ENCODE measurements at places on chromosomes 2 and 18.
A peak's percentile ranks its signal among the peaks of the same experiment; 100 is the strongest.

DNA sequence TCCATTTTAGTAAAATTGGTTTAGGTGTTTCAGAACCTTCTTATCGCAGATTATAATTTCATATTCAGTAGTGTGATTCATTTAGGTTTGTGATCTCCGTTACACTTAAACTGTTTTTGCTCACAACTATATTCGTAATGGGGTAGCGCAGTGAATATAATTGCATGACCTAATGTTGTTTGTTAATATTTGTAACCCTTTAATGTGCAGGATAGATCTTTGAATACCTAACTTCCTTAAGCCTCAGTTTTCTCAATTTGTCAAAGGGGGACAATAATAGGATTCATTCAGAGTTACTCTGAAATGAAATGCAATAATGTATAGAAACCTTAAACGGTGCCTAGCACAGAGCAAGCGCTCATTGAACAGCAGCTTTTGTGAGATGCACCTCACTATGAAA lies 558 bp upstream of the ZDBF2 start:
- DNase-seq: no peak

GRCh38 chr2:174263997-174264396 lies 15.7 kb upstream of the OLA1 start:
- DNase-seq: no peak

- no peak for DNase-seq
Measured at GRCh38 chr18:60596928-60597327, 224.4 kb upstream of the MC4R start.

- no peak for DNase-seq
Measured at GRCh38 chr2:159546716-159547430, 69.5 kb downstream of the BAZ2B start.

DNA sequence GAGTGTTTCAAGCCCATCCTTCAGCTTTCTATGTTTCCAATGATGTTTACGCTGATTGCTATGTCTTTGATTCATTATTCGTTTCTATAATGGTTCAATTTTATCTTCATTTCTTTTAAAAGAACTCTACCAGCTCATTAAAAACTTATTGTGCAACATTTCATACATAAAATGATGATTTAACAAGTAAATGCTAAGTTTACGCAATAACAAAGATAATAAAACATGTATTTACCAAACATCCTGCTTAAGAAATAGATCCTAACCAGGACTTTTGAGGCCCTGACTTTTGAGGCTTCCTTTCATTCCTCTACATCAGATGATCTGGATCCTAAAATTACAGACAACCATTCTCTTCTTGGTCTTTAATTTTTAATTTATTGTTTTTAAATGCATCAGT lies 86.5 kb upstream of the DLGAP1 start:
- no peak for DNase-seq

- DNase-seq: no peak
Measured at GRCh38 chr2:151668737-151669136, 65.5 kb downstream of the NEB start.

- DNase-seq: no peak
Measured at GRCh38 chr2:40371525-40372282, 80.2 kb downstream of the SLC8A1 start.

- DNase-seq: no peak
Measured at GRCh38 chr18:41753826-41754225, 201.2 kb upstream of the PIK3C3 start.

- no peak for DNase-seq
Measured at GRCh38 chr2:222813177-222813843, 47.5 kb upstream of the ACSL3 start.

DNA sequence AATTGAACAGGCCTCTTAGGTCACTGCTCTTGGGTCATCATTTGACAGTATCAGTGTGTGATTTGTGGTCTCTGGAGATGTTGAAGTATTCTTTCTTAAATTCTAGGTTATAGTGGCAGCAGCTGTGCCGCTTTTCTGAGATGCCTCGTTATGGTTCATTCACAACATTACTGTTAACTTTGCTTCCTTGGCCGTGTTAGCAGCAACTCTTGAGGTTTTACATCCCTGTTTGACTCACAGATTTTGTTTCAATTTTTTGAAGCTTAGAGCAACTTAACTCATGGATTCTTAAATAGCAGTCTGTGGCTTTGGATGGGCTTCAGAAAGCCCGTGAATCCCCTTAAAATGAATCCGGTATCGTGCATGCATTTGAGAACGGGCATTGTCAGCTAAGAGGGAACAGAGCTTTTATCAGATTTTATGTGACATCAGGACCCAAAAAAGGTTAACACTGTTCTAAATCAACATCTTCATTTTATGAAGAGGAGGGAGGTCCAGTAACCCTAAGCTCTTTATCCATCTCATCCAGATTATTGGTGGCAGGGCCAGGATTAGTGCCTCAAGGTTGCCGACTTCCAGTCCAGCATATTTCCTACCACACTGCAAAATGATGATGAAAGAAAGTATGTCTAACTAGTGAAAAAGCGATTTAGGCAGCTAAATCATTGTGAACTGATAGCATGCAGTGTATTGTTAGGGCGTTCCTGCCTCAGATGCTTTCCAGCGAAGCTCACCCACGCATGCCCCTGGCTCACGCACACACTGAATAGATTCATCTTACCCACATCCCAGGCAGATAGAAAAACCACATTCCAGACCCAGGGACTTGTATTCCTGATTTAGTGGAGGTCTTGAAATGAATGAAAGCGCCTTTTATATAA lies 5.1 kb downstream of the TRIB2 start:
- DNase-seq: no peak

GRCh38 chr2:74947703-74948102 lies 10.7 kb upstream of the POLE4 start:
- DNase-seq: no peak

DNA sequence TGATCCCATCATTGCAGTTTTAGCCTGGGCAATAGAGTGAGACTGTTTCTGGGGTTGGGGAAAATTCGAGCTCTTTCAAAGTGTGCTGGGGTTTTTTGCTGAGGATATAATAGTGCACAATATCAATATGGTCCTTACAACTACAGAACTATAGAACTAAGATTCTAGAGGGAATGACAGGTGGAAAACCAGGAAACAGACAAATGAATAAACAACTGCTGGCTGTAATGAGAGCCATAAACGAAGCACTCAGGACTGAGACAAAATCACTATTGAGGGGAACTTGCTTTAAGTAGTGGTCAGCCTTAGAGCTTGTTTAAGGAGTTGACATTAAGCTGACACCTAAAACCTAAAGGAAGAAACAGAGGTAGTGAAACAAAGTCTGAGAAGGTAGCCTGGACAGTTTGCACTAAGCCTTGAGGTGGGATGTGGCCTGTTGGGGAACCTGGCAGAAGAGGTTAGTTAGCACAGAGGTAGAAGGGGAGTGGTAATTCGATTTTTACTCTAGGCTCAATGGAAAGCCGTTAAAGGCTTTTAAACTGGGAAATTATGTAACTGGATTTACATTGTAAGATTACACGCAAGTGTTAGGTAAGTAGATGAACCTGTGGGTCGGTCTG lies 33.8 kb downstream of the LCLAT1 start:
- DNase-seq: no peak

- no peak for DNase-seq
Measured at GRCh38 chr2:241091201-241091600, 10.9 kb downstream of the MTERF4 start.

- DNase-seq: no peak
Measured at GRCh38 chr2:178825183-178825582, 18.0 kb upstream of the TTN start.

- no peak for DNase-seq
Measured at GRCh38 chr18:79507076-79507545, 111.4 kb downstream of the NFATC1 start.

GRCh38 chr2:166157578-166157977 lies 29.8 kb upstream of the SCN1A start:
- no peak for DNase-seq

DNA sequence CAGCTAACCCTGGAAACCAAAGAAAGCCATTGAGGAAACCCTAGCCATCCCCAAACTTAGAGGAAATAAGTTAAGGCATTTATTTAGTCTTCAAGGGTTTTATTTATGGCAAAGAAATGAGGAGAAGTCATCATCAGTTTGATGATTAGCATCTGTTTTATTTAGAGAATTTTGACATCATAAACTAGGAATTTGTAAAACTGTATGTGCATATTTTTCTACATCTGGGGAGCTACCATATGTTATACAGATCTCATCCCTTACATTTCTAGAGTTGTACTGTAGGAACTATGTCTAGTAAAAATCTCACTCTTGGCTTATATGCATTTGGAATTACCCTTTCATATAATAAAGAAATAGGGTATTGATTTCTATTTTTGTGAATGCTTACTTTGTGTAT lies 48.7 kb downstream of the FMNL2 start:
- DNase-seq: no peak

GRCh38 chr2:102880731-102881130 lies 118.9 kb downstream of the TMEM182 start:
- no peak for DNase-seq

GRCh38 chr2:215797676-215798075 lies 215.7 kb downstream of the MREG start:
- no peak for DNase-seq

GRCh38 chr2:241767464-241768250 lies 9.0 kb upstream of the GAL3ST2 start:
- no peak for DNase-seq

DNA sequence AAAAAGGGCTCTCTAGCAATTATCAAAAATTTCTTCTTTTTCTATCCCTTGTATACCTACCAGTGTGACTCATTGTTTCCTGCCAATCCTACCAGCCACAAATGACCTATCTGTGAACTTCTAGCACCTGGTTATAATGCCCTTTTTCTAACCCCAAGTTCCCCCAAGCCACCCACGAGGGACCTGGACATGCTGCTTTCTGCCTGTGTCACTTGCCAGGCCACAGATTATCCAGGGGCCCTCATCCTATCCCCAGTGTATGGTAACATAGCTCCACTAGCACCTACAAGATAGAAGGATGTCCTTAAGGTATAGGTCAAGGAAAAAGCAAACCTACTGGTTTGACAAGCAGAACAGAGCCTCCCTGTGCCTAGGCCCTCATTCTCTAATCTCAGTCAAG lies 26.8 kb downstream of the AAK1 start:
- peak; percentile 6 for DNase-seq

DNA sequence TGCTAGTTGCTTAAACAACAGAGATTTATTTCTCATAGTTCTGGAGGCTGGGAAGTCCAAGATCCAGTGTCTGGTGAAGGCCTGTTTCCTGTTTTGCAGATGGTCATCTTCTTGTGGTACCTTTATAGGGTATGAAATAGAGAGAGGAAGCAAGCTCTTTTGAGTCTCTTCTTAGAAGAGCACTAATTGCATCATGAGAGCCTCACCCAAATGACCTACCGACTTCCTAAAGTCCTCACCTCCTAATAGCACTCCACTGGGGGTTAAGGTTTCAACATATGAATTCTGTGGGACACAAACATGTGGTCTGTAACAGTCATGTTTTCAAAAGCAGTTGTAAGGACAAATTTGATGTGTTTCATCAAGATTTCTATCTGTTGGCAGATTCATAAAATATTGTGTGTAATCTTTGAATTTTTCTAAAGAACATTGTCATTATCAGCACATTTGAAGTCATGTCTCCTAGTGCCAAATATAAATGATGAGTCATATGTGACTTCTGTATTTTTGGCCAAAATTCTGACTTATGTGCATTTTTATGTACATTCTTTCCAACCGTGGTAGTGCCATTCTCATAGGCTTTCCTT lies 45.3 kb downstream of the CD28 start:
- no peak for DNase-seq

- no peak for DNase-seq
Measured at GRCh38 chr2:112487444-112487961, 5.5 kb downstream of the TTL start.

GRCh38 chr2:227479865-227480475 lies 8.0 kb downstream of the AGFG1 start:
- no peak for DNase-seq
